ENCODE measurements at places on chromosomes 7 and 10.

DNA sequence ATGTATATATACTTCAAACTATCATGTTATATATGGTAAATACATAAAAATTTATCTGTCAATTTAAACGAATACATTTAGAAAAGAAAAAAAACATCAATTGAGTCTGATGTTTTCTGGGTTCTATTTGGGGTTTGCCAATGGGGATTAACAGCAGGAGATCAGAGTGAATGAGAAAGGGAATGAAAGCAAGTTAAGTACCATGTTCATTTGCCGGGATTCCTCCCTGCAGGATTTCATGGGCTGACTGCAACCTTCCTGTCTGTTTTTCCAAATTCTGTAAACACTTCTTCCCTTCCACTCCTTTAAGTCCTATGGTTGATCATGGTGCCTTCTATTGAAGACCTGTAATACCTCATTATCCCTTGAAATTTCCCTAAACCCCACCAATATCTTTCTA, 33.9 kb upstream of the SEMA3A start:
- DNase-seq = no peak

DNA sequence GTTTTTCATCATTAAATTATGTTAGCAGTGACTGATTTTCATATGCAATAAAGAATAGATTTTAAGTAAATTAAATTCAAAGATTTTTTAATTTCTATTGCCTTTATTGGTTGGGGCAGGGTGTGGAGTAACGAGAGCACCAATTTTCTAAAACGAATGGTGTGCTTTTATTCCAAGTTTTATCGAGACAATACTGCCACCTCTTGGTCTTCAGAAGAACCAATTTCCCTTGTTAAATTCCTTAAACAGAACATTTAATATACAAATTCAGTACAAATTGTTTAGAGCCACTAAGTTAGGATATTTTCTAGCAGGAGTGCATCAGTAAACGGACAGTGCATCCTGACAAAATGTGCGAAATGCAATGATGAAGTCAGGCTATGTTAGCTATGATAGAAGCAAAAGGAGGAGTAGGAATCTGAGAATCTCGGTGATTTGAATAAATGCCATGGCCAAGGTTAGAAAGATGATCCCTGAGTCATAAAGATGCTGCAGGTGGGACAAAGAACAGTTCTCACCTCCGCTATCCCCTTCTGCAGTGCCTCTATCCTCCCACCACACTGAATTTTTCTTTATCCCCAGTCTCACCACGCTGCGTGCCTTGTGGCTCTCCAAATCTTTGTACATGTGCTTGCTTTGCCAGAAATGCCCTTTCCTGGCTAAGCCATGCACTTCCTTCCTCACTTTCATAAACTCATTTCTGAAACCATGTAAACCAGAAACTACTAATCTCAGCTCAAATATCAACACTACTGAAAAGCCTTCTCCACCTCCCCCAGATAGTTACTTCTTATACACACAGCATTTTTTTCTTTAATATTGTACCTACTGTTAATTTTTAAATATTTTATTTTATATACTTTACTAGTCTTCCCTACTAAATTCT, 31.9 kb upstream of the AGBL3 start:
- DNase-seq = peak; percentile 50

DNA sequence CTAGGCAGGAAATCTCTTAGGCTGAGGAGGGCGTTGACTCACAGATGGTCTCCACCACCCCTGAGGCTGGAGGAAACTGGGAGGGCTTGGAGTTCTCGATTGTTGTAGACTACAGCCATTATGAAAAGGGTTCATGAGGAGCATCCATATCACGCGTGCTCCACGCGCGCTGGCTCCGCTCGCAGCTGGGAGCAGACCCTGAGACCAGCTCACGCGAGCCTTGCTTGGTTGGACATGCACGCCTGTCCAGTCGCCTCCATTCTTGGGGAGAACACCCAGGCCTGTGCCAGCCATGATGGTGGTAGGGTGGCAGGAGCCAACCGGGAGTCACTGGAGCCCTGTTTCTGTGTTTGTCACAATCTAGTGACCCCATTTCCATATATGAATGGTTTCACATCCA, 139.1 kb downstream of the TCERG1L start:
- no peak for DNase-seq

- DNase-seq = no peak
These were observed 178.4 kb downstream of the ARHGAP12 start for GRCh38 chr10:31749981-31750840.

- DNase-seq = no peak
These were observed 151.3 kb upstream of the ADO start for GRCh38 chr10:62653254-62653653.

GRCh38 chr7:27686315-27686714, 23.6 kb upstream of the HIBADH start:
- peak; percentile 10 for DNase-seq

- DNase-seq = no peak
These were observed 135.3 kb upstream of the COBL start for GRCh38 chr7:51451751-51452476.

DNA sequence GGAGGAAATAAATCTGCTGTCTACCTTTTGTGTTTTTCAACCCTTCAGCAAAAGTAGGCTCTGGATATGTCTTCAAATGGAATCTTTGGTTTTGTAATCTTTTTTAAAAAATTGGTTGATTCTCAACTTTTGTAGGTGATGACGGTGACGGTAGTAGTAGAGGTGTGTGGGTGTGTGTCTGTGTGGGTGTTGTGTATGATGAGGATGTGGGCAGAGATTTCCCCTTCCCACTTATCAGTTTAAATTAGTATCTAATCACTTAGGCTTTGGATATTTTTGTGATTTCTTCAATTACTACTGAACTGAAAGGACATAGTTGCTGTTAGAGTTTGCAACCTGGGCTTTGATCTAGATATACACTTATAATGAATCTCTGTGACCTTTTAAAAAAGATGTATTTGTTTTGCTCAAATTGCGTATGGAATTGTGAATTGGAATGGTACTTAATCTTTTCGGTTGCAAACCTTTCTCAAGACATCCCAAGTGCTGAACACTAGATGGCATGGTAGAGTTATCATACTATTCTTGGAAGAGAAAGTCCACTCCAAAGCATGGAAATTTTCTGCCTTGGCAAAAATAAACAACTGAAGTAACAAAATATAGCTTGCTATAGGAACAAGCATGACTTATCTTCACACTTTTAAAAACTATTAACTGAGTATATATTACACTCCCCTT, 51.9 kb upstream of the A1CF start:
- DNase-seq = peak; percentile 90

DNA sequence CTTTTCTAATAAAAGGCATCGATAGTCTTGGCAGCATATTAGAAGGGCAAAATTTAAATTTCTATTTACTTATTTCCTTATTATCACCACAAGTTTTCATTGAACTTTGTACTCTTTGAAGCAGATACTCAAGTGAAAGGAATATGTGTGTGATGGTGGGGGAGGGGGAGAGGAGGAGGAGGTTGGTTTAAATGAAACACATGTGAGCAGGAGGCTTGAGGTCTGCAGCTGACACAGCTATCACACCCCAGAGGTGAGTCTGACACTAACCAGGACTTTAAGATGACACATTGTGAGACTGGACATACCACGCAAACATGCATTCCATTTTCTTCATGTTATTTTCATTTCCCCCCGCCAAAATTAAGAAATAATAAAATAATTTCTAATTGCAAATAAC, 63.3 kb downstream of the CTTNBP2 start:
- DNase-seq = no peak

DNA sequence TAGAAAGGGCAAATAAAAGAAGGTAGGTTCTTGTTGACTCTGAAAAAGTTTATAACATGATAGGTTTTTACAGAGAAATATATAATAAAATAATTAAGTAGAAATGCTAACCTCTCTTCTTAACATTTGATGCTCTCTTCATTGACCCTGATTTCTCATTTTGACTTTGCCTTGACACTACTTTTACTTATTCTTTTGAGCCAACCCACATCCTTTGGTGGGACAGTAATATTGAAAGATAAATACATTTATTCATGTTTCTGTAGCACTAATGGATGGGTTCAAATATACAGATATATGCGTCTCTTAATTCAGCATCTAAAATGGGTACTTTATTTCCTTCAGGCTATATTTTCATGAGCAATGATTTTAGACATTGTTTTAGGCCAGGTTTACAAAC, 34.4 kb downstream of the DDC start:
- DNase-seq = no peak

GRCh38 chr7:90403174-90404113, at the start of gene CLDN12:
CLDN12 (plus strand) TSS chr7:90403461; CDS start chr7:90412677, 9,216 bp downstream.
- peak; percentile 88 for DNase-seq

- DNase-seq = no peak
These were observed 52.7 kb downstream of the KIAA1217 start for GRCh38 chr10:24261627-24262026.

- DNase-seq = no peak
These were observed 40.8 kb upstream of the SLC35B4 start for GRCh38 chr7:134357486-134357885.

- no peak for DNase-seq
These were observed 148.6 kb downstream of the PTPRN2 start for GRCh38 chr7:158439035-158439434.
